Stimulated activated CD4-positive, alpha-beta T cell treated with anti-CD3 and anti-CD28 coated beads, Interleukin-4, amount 100 ng/mL, for 4 hours (primary cell): ENCODE measurements at places on chromosomes 3 and 15.

DNA sequence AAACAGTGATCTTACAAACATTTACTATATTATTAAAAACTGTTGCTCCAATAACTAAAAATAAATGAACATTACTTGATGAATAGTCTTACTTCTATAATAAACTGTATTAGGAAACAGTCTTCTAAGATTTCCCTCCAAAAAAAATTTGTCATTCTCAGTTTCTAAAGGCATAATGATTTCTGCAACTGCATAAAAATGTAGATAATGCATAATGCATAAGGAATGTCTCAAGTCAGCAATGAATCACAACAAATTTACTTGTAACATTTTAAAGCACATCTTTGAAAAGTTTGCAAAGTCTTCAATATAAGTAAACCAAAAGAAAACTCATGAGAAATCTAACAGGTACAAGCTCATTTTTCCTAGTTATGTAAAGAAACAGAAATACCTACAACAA is 113.5 kb downstream of the VPS13C start:
- no peak for DNase-seq

DNA sequence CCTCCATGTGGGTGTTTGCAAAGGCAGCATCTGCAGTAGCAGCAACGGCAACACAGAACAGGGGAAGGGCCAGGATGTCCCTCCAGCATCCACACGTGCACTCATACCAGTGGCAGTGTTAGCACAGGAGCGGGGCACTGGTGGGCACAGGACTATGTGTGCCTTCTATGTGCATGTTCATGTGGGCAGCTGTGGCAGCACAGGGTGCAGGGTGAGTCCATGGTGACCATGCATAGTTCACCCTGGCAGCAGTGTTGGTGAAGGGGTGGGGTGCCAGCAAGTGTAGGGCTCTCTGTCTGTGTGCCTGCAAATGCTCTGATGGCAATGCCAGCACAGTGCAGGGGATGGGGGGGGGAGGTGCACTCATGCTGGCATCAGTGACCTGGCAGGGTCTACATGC is 222.1 kb upstream of the SOX14 start:
- no peak for DNase-seq

- DNase-seq: no peak
Measured at GRCh38 chr3:37994639-37994972, 4.0 kb downstream of the VILL start.

DNA sequence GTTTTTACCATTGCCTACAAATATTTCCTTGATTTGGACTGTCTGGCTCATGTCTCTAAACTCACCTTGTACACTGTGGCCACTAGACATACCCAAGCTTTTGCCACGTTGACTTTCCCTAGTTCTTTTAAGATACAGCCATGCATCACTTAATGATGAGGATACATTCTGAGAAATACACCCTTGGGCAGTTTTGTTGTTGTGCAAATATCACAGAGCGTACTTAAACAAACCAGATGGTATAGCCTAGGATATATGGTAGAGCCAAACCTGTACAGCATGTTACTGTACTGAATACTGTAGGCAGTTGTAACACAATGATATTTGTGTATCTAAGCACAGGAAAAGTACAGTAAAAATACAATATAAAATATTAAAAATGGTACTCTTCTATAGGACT is 5.5 kb downstream of the ARHGEF26 start:
- DNase-seq: no peak

DNA sequence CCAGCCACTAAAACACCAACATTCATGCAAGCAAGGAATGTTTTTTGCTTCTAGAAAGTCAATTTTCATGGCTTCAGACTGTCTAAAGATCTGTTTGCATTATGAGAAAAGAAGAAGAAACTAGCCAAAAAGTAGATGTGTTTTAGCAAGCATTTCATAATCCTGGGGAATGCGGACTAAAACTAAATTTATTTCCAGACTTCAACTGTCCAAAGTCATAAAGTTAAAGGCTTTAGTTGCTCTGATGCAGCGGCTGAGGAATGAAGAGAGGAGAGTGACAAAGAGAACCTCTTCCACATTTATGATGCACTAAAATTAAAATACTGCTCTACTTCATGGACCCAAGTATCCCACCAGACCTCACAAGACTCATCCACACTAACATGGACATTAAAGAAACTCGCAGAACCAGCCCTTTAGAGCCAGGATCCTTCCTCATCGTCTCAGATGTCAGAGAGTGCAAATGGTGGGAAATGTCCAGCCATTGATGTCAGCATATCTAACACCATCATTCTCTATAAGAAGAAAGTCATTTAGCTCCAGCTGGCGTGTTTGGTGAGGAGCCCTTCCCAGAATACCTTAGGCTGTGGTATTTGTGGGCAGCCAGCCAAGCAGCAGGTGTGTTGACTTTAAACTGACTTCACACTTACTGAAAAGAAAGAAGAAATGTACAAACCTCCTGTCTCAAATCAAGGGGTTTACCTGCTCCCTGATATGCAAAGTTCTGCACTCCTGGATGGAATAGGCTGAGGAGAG is 17.4 kb downstream of the FYCO1 start:
- DNase-seq: peak; percentile 30
